OCI-LY7 (cell line): ENCODE measurements at places on chromosomes 12 and 14.
A peak's percentile ranks its signal among the peaks of the same experiment; 100 is the strongest.

DNA sequence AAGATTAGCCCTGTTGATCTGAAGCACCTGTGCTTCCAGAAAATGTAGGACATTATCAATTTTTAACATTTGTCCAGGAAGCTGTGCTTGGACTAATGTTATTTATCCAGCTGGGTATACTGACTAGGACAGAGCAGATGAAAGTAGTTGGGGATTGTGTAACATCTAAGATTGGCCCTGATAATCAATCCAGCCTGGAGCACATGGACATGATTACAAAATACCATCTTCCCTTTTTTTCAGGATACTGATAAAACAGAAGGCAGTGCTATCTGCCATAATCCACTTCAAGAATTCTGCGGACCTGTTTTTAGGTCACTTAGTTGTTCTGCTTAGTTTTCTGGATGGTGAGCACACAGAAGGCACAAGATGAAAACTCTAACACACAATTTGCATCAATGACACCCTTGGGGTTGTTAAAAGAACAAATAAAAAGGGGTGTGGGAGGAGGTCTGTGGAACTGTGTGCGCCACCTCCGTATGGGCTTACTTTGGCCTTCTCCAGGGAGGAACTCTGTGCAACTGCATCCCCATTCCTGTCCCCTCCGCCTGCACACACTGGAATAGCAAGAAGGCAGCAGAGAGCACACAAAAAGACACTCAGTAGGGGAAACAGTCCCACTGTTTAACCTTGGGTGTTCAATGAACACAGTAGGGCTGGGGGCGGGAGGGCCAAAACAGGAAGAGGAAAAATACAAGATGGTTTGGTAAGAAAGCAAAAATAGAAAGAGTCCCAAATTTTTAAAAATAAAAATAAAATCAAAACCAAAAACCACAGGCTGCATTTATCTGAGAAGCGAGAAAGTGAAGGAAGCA is 31.1 kb upstream of the DUSP6 start:
- no peak for DNase-seq

DNA sequence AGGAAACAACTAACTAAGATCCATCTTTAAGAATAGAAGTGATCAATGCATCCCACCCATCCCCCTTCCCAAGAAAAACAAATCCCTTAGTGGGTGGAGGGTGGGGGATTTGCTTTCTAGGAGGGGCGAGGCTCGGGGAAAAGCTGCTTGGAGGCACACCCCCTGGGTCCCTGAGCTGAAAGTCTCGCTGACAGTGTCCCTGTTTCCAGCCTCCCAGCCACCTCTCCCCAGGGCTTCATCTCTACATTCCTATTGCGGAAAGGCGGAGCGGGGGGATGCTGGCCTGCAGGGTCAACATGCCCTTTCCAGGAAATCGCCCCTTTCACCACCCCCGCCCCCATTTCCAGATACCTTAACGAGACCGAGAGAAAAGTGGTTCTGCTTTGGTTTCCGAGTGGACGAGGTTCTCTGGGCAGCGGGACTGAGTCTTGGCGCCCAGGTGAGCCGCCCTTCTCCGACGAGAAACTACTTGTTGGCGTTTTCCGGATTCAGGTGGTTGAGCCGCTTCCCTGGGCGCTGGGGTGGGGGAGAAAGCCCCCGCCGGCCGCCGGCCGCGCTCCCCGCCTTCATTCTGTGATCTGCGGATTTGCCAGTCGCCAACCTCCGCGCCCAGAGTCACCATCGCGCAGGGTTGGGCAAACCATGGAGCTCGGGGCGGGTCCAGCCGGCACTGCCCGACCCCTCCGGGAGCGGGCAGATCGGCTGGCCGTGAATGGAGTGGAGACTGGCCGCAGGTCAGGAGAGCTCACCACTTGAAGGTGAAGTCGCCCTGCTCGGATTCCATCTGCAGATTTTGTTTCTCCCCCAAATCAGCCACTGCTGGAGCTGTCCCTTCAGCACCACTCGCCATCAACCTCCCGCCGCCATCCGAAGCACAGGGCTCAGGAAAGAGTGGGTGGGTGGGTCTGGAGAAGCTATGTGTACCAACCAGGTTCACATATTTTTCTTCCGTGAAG is 505 bp downstream of the KCNC2 start:
- no peak for DNase-seq

- no peak for DNase-seq
Measured at GRCh38 chr12:39095636-39096330, 190.4 kb upstream of the CPNE8 start.

- DNase-seq, result peak; percentile 39
Measured at GRCh38 chr14:99664058-99664936, 19.4 kb downstream of the HHIPL1 start.

DNA sequence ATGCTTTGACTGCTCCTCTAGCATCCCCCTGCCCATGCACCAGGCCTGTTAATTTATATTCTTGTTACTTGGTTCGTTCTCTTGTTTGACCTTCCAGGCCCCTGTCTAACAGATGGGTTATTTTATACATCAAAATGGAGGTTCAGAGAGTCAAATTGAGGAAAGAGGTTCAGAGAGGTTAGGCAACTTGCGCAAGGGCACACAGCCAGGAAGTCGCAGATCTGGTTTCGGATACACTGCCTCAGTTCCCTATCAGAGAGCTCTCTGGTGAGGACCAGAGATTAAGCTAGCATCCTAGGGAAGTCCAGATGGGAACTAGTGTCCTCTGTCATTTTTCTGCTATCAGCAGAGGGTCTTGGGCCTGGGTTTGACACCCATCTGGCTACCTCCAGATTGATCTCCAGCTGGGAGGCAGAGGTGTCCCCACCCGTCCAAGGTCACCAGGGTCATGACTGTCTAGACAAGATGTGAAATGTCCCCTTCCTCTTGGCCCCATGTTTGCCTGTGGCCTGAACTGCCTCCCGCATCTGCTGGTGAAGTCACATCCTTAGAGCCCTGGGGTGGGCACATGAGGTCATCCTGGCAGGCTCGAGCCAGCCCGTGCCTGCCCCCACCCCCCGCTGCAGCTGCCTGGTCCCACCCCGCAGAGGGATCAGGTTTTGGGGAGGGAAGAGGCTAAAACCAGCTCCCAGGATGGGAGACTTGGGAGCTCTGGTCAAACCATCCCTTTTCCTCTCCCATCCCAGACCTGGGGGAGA is 84.3 kb upstream of the NCOR2 start:
- DNase-seq, result no peak
